Karpas-422 (cell line): ENCODE measurements at places on chromosomes 2 and 18. TPM values are rescaled to one million over a fixed set of nuclear protein-coding genes. Genes with fewer than 3 reads are reported as not detected.

RIT2 gene
- total RNA-seq = not detected in 2 replicates

MYO3B gene
- total RNA-seq = 4.4 and 5.0 TPM in 2 replicates

ICA1L gene
- 10.1 and 13.2 TPM in 2 replicates for total RNA-seq

ANTXR1 gene
- not detected in 2 replicates for total RNA-seq

TUBA4A gene
- 32.6 and 61.8 TPM in 2 replicates for total RNA-seq

- DNase-seq = no peak
These were observed 112.9 kb downstream of the CSRNP3 start for GRCh38 chr2:165582409-165582808.

GRCh38 chr2:10721396-10722251, at the start of gene ATP6V1C2:
ATP6V1C2 (plus strand) TSS chr2:10721630; CDS start chr2:10722850, 1,220 bp downstream.
- peak; percentile 47 for DNase-seq

- DNase-seq = no peak
These were observed 165.5 kb downstream of the HDAC4 start for GRCh38 chr2:239235311-239235710.

- DNase-seq = no peak
These were observed 7.1 kb downstream of the MREG start for GRCh38 chr2:216006164-216006663.

GRCh38 chr18:79402977-79403722, 7.4 kb downstream of the NFATC1 start:
- no peak for DNase-seq

- DNase-seq = no peak
These were observed 87.6 kb downstream of the FAM228A start for GRCh38 chr2:24262421-24262970.

DNA sequence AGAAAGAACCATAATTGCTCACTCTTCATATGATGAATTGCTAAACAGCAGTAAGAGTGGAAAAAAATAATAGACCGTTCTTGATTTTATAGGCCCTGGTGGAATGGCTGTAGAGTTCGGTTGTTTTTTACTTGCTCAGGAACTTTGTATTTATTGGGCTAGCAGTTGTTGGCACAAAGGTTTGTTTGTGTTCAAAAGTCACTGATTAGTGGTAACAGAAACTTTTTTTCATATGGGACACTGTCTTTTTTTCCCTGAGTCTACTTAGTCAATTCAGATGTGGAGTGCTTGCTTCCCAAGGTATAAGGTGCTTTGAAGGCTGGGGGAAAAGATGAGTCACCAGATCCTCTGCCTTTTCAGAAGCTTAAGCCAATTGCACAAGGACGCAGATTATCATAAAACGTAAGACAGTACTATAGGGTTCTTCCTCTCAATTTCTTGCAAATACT, 25.8 kb downstream of the PHLPP1 start:
- DNase-seq = peak; percentile 41

DNA sequence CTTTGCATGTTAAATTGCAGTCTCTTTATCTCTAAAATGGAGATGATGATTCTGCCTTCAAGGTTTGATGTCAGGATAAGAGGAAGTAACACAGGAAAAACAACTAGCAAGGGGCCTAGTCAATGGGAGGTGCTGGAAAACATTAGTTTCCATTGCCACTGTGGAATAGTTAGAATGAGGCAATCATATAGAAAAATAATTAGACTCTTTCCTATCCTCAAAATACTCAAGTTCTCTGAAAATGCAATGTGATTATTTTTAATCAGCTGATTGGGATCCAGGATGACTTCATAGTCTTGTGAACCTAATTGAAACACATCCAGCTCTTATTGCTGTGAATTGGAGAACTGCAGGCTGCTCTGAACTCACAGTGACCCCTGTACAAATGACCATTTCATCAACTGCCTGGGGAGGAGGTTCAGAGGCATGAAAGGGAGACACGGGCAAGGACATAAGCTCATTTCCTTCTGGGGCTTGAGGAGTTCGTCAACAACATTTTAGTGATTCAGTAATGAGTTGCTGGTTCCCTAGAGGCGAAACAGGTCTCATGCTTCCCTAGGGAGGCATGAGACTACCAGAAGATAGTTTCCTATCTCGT, 422.5 kb downstream of the LPIN1 start:
- no peak for DNase-seq

DNA sequence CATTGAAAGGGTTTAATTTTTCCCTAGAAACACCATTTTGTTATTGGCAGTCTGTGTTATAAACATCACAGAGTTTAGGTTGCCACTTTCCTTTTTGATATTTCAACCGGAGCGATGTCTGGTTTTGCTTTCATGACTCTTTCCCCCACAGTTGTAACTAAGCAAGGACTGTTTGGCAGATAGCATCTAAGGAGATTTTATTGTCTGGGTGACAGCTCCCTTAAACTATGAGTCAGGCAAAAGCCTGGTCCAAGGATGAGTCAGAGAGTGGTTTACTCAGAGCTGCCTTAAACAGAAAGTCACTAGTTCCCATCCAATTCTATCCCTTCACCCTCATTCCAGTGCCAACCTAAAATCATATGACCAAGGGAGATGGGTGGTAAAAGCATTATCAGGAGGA, 341.6 kb upstream of the VWC2L start:
- no peak for DNase-seq

GRCh38 chr2:181161615-181162014, 181.2 kb downstream of the UBE2E3 start:
- no peak for DNase-seq

GRCh38 chr2:165617741-165618481, 148.4 kb downstream of the CSRNP3 start:
- DNase-seq = no peak
